Omental fat pad (tissue), 4 donors: ENCODE measurements at places on chromosomes 6 and 20.

GRCh38 chr20:47319517-47320252 lies 36.8 kb downstream of the ZMYND8 start:
- no peak for DNase-seq

GRCh38 chr20:62825986-62826645 lies 9.3 kb downstream of the COL9A3 start:
- no peak for DNase-seq

DNA sequence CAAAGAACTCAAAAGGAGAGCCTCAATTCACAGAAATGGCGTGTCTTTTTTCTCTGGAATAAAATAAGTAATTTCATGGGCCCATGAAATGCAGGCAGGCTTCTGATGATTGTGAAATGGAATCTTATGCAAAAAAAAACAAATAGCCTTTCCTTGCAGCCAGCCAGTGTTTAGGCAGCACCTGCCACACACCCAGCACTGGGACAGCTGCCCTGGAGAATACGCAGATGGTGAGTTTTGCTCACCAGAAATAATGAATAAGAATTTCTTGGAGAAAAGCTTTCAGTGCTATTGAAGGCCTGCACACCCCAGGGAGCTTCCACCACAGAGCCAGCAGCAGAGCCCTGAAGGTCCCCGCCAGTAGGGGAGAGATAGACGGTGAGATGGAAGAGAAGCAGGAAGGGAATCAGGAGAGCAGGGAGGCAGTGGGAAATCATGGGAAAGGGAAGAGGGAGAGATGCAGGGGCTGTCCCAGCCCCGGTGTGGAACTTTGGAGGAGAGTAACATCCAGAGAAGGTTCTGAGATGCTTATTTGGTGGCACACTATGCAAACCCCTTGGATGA lies 54.9 kb downstream of the PXDC1 start:
- no peak for DNase-seq

GRCh38 chr6:79671600-79672266 lies 40.6 kb downstream of the SH3BGRL2 start:
- no peak for DNase-seq

- DNase-seq: no peak
Observed at GRCh38 chr6:126529637-126530362, 189.9 kb downstream of the CENPW start.

DNA sequence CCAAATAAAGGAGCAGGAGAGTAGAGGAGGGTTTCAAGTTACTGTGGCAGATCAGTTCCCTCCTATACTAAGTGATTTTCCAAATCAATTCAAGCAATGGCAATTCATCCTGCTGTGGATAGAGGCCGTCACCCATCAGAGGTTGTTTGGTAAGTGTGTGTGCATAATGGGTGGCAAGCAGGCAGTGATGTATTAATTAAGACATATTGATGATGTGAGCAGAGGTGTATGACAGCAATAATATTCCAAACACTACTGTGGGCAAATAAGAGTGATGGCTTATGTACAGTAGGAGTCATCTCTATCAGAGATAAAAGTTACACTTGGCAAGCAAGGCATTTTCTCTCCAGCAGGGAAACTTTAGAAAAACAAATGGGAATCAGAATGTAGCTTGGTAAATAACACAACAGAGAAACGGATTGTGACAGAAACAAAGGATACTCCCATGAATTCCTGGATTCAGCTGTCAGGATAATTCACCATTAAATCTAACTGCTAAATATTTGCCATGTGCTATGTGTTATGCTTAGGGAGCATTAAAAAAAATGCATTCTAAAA lies 196.3 kb downstream of the KHDC1L start:
- no peak for DNase-seq
